ENCODE measurements at places on chromosomes 7 and 10. TPM values are rescaled to one million over a fixed set of nuclear protein-coding genes. Genes with fewer than 3 reads are reported as not detected.

DNA sequence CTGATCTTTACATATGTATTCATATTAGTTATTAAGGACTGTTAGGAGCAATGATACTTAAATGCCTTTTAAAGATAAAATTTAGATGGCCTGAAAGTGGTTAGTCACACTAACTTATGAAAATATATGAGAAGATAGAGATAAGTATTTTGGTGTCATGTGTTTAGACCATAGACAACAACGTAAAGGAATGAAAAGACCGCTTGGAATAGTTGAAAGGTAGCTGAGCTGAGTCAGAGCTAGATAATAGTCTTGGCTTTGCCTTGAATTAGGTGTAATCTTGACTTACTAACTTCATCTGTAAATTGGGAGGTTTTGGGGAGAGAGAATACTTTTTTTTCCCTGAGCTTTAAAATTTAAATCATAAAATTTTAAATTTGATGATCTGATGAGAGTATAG, 127.0 kb downstream of the LYZL1 start:
- no peak overlapping the region for H3K27ac ChIP-seq
- H3K36me3 ChIP-seq, result peaks cover 5% of the 10 kb centered on the region
- DNase-seq, result no peak
- peaks cover 29% of the 10 kb centered on the region for H3K4me1 ChIP-seq

- H3K4me3 ChIP-seq, result no peak overlapping the region
- peaks cover 28% of the 10 kb centered on the region for H3K4me1 ChIP-seq
- no peaks in the 10 kb centered on the region for H3K36me3 ChIP-seq
- no peak for DNase-seq
These were observed 18.4 kb downstream of the SMURF1 start for GRCh38 chr7:99125505-99125865.

DNA sequence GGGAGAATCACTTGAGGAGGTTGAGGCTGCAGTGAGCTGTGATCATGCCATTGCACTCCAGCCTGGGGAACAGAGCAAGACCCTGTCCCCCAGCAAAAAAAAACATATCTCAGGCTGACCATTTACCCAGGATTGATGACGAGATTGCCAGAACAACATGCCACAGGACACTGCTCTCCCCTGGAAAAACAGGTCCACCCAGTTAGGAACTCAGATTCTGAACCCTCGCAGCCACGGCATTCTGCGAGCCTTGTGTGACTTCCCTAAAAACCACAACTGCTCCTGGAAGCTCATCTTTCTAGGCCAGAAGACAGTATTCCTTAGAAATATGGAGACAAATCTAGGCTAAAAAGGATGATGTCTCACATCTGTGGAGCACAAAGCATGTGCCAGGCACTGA, 42.1 kb upstream of the SH2B2 start:
- H3K27me3 ChIP-seq, result no peaks in the 10 kb centered on the region
- H3K27ac ChIP-seq, result no peak overlapping the region
- no peak overlapping the region for H3K4me3 ChIP-seq
- DNase-seq, result no peak

DNA sequence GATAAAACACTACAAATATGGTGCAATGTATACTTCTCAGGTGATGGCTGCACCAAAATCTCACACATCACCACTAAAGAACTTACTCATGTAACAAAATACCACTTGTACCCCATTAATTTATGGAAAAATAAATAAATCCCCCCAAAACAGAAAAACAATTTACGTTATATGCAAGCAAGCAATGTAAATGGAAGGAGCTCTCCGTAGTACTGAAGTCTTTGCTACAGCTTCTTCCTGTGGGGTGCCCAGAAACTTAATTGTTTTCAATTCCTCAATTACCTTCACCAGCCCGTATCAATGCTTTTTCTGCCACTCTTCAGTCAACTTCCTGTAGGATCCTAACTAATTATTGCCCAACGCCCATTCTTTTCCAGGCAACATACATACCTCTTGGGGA, 138.1 kb downstream of the RELN start:
- no peaks in the 10 kb centered on the region for H3K27me3 ChIP-seq
- H3K4me3 ChIP-seq, result no peak overlapping the region
- H3K4me1 ChIP-seq, result no peaks in the 10 kb centered on the region
- H3K36me3 ChIP-seq, result no peaks in the 10 kb centered on the region

TEX36 gene
- not detected for total RNA-seq

WNT8B gene
- total RNA-seq, result not detected

All from thyroid gland (tissue), 4 donors.